ENCODE measurements at places on chromosomes 12 and 14.

GRCh38 chr14:47822326-47822725 is 146.9 kb upstream of the MDGA2 start:
- DNase-seq = no peak

DNA sequence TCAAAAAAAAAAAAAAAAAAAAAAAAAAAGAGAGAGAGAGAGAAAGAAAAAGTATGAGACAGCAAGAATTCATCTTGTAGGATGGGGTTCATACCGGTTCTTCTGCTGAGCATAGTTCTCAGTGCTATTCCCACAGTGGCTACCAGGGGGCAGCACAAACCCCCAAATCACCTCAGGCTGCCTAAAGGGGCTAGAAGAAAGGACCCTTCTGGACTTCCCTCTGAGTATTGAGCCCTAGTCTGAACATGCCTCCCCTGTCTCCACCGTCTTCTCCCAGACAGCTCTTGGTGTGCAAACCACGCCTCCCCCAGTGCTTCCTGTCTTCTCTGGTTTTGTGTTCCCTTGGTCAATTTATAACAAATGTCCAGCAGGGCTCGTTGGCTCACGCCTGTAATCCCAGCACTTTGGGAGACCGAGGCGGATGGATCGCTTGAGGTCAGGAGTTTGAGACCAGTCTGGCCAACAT is 31.3 kb upstream of the SMUG1 start:
- peak; percentile 86 for DNase-seq

GRCh38 chr14:91931478-91932088 is 15.9 kb downstream of the FBLN5 start:
- DNase-seq = no peak

- DNase-seq = no peak
These were observed 58.4 kb downstream of the SOX5 start for GRCh38 chr12:23891115-23891514.

GRCh38 chr12:105214670-105215375 is 21.2 kb downstream of the APPL2 start:
- no peak for DNase-seq

GRCh38 chr12:1882405-1882804 is 36.0 kb downstream of the CACNA2D4 start:
- DNase-seq = peak; percentile 24

- DNase-seq = peak; percentile 43
These were observed 217.4 kb downstream of the CRADD start for GRCh38 chr12:93894391-93895088.

GRCh38 chr12:115223991-115224390 is 540.0 kb upstream of the TBX3 start:
- peak; percentile 56 for DNase-seq

DNA sequence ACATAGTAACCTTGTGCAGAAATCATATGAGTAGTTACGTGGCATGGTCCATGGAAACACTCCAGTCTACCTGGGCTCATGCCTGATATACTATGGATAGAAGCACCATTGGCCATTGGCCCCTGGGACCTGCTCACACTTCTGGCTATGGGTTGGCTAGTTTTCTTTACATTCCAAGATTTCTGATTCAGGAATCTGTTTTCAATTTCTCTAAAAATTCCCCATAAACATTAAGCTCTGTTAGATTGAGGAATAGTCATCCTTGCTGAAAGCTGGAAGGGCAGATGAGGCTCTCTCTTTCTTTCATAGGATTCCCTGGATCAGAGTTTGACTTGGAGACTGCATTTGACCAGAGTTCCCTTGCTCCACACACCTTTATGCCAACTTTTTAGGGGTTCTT is 37.3 kb upstream of the RAP1B start:
- no peak for DNase-seq

GRCh38 chr12:62799126-62799736 is 135.7 kb downstream of the PPM1H start:
- DNase-seq = peak; percentile 78

GRCh38 chr14:63881926-63882325 is 29.1 kb downstream of the SYNE2 start:
- DNase-seq = no peak

GRCh38 chr14:37602605-37603453 is 7.4 kb downstream of the TTC6 start:
- DNase-seq = no peak

DNA sequence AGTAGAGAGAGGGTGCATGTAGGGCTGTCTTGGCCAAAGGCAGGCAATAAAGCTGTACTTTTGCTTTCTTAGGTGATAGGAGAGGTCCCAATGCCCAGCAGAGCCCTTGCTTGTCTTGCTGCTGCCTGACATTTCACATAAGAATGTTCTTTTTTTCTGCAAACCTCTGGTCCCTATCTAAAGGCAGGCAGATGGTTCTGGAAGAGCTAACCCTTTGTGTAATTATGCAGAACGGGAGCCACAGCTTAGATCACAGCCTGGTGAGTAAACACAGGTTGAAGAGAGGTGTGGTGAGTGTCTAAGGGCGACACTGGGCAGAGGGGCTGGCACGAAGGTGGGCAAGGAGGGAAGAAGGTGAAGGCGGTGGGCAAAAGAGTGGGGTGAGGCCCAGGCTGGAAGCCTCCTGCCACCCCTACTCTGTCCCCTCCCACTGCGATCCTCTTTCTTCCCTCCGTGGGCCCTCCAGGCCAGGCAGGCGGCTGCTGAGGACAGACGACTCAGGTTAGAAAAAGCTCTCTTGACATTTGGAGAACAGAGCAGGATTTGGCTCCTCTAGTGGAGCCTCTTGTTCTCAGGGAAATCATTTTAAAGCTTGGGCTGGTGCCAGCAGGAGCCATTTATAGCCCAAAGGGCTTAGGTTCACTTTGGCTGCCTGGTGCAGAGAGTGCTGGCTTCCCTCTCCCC is 42.8 kb downstream of the PRMT8 start:
- DNase-seq = peak; percentile 51

DNA sequence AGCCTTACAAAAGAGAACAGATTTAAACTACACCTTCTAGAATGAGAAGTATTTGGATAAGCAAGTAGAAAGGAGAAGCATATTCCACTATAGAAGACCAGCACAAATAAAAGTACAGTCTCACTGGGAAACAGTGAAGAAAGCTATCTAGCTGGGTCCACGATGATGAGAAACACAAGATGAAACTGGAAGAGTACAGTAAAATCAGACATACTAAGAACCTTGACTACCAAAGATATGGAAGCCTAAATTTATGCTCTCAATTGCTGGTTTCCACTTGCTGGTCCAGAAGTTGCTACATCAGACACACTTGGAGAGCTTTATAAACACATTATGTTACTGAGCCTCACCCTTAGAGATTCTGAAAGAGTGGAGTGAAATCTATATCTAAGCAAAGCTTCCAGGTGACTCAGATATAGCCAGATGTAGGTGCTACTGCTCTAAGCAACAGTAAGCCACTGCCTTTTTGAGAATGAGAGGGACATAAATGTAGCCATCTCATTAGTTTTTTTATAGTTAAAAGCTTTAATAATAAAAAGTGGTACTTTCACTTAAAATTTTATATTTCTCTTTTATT is 96.3 kb upstream of the BBS10 start:
- DNase-seq = no peak

- no peak for DNase-seq
These were observed 15.9 kb downstream of the CDC42BPB start for GRCh38 chr14:103041464-103041863.

GRCh38 chr12:6934110-6934509 is 6.4 kb downstream of the ATN1 start:
- DNase-seq = no peak

GRCh38 chr12:7496451-7496850 is 7.1 kb downstream of the CD163 start:
- DNase-seq = no peak

- no peak for DNase-seq
These were observed 42.2 kb downstream of the PLEKHA5 start for GRCh38 chr12:19171731-19172130.

DNA sequence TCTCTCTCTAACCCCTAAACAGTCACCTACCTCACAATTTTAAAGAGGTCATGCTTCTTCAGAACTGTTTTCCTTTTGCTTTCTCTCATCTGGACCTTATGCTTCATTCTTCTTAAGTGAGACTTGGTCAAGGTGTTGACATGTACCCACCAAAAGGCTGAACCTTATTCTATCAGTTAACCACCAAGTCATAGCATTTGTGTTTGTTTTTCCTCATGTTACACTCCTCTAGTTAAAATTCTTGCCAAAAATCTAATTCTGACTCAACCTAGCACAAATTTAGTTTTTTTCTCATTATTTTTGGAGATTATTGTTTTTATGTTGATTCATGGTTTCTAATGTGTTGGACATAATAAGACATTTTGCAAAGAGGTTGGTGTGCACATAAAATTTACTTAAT is 578.6 kb downstream of the SLC16A7 start:
- no peak for DNase-seq

GRCh38 chr12:49673446-49674317 is 33.5 kb downstream of the FMNL3 start:
- peak; percentile 93 for DNase-seq

GRCh38 chr14:26870096-26870495 is 272.3 kb upstream of the NOVA1 start:
- DNase-seq = no peak

GRCh38 chr12:20097626-20098025 is 270.7 kb upstream of the PDE3A start:
- DNase-seq = no peak

GRCh38 chr14:93109572-93110481 is 5.9 kb downstream of the ITPK1 start:
- DNase-seq = no peak

DNA sequence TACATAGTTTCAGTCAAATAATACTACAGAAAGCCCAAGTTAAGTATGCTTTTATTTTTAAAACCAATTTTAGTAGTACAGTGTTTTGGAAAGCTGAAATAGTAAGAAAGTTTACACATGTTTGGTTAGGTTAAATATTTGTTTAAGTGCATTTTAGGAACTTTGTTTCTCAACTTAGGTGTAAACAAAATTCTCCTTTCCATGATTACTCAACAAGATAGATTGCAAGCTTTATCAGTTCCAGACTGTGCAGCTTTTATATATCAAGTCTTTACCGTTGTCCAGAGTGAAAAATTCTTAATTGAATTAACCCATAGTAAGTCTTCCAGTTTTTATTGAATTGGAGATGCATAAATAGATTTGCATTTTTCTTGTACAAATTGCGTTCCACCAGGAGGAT is 45.1 kb downstream of the PIWIL1 start:
- DNase-seq = no peak

DNA sequence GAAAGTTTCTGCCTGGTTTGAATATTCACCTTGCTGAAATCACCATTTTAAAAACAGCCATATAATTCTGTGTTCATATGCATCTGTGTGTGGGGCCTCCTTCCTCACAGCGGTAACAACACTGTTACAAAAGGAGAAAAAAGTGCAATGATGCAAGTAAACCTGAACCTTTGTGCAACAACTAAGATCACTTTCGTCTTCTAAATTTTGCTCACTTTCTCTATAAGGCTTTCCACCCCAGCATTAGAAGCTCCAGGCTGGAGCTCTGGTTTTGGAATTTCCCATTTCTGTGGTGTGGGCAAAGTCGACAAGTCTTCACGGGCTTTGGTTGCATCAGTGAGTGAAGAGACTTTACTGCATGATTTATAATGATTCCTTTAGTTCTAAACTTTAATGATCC is 18.4 kb downstream of the FGD6 start:
- no peak for DNase-seq

DNA sequence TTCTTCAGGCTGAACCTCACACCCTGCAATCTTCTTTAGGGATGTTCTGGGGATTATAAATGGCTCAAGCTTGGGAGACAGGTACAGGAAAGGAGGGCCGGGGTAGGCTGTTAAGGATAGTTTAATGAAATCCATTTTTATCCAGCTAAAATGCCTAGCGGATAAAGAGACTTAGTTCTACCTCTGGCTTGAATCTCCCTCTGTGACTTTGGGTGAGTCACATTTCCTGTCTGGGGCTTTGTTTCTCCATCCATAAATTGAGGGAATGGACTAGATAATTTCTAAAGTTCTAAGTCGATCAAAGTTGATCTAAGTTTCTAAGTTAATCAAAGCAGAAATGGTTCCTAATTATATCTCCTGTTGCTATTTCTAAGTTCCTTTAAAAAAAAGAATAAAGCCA is 319.6 kb upstream of the E2F7 start:
- DNase-seq = no peak

DNA sequence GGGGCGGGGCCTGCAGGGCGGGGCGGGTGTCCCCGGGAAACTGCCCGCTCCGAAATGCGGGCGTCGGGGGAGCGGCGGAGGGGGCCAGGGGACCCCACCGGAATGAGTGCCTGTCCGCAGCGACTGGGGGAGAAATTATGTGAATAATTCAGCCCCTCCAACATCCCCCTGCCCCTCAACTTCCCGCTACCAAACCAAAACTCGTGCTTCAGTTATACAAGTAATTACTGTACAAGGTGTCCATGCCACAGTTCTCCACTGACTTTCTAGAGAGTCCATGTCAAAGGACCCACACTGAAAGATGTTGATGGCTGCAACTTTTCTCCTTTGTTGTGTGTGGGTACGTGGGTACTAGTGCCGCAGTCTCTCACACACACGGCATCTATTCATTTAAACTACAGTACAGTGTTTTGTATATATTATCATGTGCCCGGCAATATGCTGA is 414 bp upstream of the CDK17 start:
- no peak for DNase-seq

DNA sequence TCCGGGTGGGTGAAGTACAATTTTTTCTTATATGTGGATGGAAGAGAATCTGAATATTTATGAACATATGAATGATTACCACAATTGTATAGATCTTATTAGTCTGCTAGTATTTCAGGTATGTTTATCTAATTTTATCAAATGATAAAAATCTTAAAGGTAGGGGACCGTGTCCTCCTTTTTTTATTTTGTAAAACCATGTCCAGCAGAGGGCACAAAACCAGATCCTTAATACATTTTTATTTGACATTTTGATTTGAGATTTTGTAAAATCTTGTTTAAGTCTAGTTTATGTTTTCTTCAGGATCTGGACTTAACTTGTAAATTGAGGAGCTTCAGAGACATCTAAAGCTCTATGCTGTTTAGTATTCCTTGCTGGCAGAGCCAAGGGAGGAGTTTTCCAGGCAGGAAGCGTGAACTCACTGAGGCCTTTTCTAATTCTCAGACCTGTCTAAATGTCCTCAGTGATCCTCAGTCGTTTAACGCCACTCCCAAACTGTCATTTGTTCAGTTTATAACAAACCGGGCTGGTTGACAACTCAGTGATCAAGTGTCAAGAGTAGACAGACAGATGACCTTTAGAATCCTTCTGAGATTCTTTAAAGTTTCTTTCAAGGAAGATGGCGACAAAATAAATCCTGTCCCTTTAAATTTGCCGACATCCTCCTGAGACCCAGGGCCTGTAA is 263.9 kb downstream of the KTN1 start:
- DNase-seq = no peak

DNA sequence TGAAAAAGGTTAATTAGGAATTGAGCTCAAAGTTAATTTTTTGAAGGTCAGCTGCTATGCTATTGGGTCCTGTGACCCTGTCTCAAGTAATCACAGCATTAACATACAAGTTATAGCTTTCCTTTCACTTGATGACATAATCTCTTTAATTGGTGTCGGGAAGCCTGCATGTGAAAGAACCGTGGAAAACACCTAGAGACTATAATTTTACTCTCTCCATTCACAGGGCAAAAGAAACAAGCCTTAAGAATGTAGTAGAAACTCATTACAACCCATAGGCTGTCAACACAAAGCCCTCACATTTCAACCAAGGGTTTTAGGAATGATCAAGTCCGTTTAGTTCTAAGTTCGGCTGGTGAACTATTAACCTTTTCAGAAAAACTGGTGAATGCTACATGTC is 104.4 kb downstream of the PPM1A start:
- DNase-seq = no peak

Measured in ecto neural progenitor cell (in vitro differentiated cells).